EH (cell line): ENCODE measurements at places on chromosomes 5 and 9.

GRCh38 chr5:100576217-100576751 lies 41.1 kb downstream of the FAM174A start:
- peak; percentile 15 for DNase-seq

GRCh38 chr9:99954819-99955218 lies 48.4 kb downstream of the STX17 start:
- no peak for DNase-seq

GRCh38 chr9:76810377-76810957 lies 46.2 kb downstream of the PCA3 start:
- DNase-seq = peak; percentile 68

- no peak for DNase-seq
Measured at GRCh38 chr5:168014433-168015123, 276.9 kb upstream of the WWC1 start.

GRCh38 chr5:173733021-173733420 lies 116.6 kb upstream of the BOD1 start:
- DNase-seq = no peak

GRCh38 chr9:119366909-119367682 lies 2.1 kb downstream of the BRINP1 start:
- DNase-seq = no peak

DNA sequence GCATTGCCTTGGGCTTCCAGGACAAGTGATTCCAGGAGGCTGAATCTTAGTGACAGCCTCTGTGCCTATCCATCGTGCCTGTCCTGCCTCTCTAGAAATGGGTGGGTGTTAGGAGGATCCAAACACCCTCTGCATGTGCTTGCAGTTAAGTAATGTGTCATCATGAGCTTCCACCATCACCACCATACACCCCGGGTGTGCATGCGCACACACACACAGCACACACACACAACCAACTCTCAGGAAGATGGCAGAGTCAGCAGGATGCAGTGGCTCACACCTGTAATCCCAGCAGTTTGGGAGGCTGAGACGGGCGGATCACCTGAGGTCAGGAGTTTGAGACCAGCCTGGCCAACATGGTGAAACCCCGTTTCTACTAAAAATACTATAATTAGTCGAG lies 22.8 kb upstream of the CERCAM start:
- no peak for DNase-seq

DNA sequence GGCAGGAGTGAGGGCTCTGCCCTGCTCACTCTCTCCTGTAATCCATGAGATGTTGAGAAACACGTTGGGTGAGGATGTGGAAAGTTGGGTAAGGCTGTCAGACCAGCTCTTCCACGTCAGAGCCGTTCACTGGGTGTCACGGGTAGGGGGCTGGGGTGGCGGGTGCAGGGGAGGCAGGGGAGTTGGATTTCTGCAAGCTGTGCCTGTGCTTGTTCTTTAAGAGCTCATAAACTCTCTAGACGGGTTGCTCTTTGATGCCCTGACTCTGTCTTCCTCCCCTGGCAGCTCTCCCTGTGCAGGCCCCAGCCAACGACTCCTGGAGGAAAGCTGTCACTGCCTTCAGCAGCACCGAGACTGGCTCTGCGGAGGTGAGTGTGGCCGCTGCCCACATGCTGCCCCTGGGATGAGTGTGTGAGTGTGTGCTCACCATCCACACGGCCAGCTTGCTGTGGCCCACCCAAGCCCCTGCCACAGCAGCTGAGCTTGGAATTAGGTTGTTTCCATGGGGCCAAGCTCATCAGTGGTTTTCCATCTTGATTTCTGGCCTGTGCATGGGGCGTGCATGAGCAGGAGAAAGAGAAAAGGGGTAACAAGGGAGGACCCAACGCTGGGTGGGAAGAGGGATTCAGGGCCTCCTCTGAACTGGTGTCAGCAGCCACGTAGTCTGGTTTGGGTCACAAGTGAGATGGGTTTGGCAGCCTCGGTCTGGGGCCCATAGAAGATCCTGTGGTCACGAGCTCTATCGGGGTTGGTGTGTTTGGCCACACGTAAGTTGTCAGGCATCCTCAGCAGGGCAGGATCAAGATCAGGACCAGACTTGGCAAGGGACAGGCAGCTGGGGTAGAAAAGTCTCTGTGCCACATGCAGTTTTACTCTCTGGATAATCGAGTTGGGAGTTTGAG lies 21.0 kb upstream of the POMT1 start:
- no peak for DNase-seq

DNA sequence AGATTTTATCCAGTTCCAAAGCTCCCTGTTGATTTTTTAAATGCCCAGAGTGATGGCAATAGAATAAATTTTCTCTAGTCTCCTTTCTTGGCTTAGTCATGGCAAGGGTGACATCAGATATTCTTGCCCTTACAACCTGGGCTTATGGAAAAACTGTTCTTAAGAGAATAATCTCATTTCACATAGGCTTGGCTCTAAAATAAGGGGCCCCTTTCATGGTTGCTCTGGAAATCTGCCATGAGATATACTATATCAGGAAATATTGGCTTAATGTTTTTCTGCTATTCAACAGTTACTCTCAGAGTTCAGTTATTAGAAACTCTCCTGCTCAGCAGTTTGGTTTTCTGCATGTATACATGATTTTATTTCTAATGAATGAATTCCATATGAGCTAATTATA lies 7.8 kb downstream of the HMHB1 start:
- DNase-seq = no peak

GRCh38 chr9:132752877-132753592 lies 82.8 kb downstream of the GTF3C4 start:
- peak; percentile 7 for DNase-seq

DNA sequence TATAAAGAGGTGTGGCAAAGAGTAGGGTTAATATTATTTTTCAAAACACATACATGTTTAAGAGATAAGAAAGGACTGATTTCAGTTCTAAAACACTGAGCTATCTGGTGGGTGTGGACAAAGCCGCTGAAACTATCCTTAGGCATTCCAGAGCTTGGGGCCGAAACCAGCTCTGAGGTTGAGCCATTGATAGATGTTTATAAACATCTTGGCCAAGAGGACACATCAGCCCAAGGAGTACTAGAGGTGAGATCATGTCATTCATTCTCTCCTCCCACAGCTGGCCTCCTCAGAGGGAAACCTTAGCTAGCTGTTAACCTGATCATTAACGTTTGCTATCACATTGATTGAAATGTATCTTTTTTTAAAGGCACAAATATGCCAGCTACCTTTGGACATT lies 89.9 kb downstream of the NLN start:
- DNase-seq = no peak

- DNase-seq = peak; percentile 58
Measured at GRCh38 chr9:88319936-88320747, 68.1 kb upstream of the SPIN1 start.

DNA sequence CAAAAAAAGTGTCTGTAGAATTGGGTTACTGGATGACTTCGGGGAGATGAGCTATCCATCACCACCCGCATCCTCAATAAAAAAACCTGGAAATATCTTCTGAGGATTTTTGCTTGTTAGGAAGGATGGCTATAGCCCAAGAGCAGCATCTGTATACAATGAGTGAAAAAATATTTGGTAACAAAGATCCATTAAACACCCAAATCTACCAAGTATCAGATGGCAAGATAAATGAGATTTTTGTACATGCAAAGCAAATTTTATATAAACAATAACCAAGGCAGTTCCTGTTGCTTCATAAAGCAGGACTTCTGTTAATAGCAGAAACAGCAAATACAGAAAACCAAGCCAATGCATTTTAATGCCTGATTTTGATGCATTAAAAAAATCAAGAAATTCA lies 166.6 kb downstream of the SLC28A3 start:
- peak; percentile 31 for DNase-seq

GRCh38 chr5:32276173-32276853 lies 36.4 kb downstream of the MTMR12 start:
- peak; percentile 29 for DNase-seq

- DNase-seq = no peak
Measured at GRCh38 chr9:75539523-75539922, 350.9 kb upstream of the PCSK5 start.

GRCh38 chr9:109956717-109957440 lies 176.9 kb downstream of the PALM2AKAP2 start:
- DNase-seq = peak; percentile 56

DNA sequence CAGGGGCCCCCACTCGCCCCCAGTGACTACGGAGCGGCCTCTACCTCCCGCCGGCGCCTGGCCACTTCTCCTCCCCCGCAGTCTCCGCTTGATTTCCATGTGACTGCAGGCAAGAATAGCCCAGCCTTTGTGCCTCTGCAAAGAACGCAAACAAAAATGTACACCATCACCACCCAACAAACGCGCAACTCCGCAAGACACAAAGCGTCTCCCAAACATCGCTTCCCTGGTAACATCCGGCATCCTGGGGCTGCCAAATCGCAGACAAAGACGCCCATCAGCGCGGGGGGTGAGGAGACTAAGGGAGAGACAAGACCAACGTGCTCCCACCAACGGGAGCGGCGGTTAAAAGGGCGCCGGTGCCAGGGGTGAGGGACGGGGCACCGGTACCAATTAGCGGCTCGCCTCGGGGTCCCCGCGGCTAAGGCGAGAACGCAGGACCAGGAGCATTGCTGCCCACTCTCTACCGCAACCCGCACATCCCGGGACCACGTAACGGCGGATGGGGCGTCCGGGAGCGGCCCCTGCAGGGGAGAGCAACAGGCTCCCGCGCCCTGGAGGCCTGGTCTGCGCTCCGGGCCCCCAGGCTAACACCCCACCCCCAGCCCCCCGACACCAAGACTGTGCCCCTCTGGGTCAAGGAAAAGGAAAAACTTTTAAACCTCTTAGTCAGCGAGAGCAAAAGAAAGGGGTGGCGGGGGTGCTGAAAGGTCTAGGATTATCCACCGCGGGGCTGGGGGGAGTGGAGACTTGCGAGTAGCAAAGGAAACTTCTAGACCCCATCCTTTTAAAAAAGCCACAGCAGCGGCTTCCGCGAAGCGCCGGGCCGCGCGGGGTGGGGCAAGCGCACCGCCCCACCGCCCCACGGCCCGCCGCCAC lies 885 bp downstream of the MPDZ start:
- peak; percentile 77 for DNase-seq

- DNase-seq = no peak
Measured at GRCh38 chr9:75418518-75418917, 330.2 kb downstream of the OSTF1 start.

GRCh38 chr5:172920447-172920849 lies 38.8 kb upstream of the RPL26L1 start:
- peak; percentile 94 for DNase-seq

- DNase-seq = no peak
Measured at GRCh38 chr5:32319392-32319791, 6.7 kb upstream of the MTMR12 start.

DNA sequence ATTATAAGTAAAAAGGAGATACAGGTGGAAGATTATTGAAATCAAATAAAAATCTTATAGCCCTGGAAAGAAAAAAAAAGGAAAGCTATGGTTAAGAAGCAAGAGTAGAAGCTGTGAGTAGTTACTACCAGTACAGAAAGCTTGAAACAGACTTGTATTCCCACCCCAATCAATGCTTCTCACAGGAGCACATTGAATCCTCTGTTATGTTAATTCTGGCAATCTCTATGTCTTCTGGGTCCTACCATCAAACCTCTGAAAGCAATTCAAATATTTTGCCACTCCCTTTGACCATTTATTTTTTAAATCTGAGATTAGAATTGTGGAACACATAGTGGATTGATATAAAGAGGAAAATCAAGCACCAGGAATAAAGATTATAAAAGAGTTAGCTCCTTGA lies 186.5 kb downstream of the MEF2C start:
- DNase-seq = no peak

GRCh38 chr9:127096208-127096607 lies 26.2 kb downstream of the ANGPTL2 start:
- DNase-seq = no peak

DNA sequence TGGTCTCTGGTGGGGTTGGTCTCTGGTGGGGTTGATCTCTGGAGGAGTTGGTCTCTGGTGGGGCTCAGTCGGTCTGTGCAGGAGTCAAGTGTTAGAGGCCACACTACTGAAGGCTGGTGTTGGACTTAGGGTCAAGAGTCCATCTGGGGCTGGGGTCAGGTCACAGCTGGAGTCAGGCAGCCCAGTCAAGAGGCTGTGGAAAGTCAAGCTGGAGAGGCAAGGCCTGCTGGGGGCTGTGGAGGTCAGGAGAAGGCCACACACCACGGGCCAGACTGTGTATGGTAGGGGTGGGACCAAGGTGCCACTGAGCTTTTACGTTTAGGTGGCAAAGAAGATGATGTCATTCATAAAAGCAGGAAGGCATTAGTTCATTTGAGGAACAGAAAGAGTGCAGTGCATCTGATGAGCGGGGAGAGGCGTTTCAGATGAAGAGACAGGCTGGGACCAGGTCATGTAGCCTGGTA lies 16.7 kb upstream of the CD74 start:
- DNase-seq = no peak

DNA sequence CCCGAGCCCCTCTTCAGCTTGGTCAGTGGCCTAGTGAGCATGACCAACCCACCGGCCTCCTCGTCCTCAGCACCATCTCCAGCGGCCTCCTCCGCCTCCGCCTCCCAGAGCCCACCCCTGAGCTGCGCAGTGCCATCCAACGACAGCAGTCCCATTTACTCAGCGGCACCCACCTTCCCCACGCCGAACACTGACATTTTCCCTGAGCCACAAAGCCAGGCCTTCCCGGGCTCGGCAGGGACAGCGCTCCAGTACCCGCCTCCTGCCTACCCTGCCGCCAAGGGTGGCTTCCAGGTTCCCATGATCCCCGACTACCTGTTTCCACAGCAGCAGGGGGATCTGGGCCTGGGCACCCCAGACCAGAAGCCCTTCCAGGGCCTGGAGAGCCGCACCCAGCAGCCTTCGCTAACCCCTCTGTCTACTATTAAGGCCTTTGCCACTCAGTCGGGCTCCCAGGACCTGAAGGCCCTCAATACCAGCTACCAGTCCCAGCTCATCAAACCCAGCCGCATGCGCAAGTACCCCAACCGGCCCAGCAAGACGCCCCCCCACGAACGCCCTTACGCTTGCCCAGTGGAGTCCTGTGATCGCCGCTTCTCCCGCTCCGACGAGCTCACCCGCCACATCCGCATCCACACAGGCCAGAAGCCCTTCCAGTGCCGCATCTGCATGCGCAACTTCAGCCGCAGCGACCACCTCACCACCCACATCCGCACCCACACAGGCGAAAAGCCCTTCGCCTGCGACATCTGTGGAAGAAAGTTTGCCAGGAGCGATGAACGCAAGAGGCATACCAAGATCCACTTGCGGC lies 1.8 kb downstream of the EGR1 start:
- peak; percentile 30 for DNase-seq

DNA sequence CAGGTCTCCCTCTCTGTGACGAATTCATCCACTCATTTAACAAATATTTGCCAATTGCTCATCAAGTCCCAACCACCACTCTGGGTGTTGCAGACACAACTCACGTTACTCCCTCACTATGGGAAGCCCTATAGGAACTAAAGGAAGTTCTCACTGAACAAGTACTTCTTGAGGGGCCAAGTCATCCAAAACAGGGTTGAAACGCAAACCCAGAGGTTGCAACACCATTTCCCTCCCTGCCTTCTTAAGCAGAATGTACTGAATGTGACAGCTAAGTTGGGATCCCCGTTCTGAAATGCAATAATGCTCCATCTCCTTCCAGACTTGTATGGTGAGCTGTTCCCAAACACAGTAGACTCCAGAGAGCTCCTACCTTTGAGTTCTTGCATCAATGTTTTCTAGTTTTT lies 34.3 kb downstream of the EPB41L4B start:
- peak; percentile 88 for DNase-seq
